ENCODE measurements at places on chromosomes 4 and X. TPM values are rescaled to one million over a fixed set of nuclear protein-coding genes. Genes with fewer than 3 reads are reported as not detected.
A peak's percentile ranks its signal among the peaks of the same experiment; 100 is the strongest.

GRCh38 chrX:70720721-70721120 is 187.8 kb downstream of the TEX11 start:
- no peak for DNase-seq

DNA sequence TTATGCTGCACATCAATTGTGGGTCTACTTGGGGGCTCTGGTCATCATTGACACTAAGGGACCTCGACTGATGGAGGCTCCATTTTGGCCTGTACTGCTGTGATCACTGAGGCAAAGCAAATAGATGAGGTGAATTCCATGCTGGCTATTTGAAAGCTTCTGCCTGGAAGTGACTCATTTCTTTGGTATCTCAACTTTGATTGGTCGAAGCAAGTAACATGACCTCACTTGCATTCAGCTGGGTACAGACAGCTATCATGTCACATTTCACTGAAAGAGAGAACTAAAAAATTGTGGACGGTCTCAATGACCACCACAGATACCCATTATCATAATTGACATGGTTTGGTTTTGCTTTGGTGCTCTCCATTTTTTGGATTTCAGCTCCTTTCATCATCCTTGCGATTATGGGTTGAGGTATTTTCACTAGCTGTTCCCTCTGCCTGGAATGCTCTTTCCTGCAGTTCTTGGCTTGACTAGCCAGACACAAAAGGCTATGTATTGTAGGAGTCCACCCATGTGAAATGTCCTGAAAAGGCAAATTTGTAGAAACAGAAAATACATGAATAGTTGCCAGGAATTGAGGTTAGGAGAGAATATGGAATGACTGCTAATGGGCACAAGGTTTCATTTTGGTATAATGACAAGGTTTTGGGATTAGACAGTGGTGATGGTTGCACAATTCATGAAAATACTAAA is 369.2 kb upstream of the LCORL start:
- no peak for DNase-seq

Gene HMGB2
- 35.2 TPM for total RNA-seq

Gene ITGB1BP2
- total RNA-seq: 104 TPM

DNA sequence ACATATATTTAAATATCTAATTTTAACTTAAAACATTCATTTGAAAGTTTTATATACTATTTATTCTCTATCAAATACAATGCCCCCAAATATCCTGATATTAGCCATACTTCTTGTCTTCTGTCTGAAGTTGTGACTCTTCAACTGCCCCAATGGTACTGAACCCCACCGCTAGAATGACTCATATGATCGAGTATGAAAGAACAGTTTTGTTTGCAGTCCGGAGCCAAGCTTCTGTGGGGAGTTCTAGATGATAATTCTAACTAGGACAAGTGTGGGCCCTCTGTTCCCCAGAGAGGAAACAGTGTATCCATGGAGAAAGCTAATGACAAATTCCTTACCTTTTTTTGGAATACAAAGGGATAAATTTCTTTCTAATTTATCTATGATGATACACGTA is 24.7 kb upstream of the CT47A1 start:
- no peak for DNase-seq

DNA sequence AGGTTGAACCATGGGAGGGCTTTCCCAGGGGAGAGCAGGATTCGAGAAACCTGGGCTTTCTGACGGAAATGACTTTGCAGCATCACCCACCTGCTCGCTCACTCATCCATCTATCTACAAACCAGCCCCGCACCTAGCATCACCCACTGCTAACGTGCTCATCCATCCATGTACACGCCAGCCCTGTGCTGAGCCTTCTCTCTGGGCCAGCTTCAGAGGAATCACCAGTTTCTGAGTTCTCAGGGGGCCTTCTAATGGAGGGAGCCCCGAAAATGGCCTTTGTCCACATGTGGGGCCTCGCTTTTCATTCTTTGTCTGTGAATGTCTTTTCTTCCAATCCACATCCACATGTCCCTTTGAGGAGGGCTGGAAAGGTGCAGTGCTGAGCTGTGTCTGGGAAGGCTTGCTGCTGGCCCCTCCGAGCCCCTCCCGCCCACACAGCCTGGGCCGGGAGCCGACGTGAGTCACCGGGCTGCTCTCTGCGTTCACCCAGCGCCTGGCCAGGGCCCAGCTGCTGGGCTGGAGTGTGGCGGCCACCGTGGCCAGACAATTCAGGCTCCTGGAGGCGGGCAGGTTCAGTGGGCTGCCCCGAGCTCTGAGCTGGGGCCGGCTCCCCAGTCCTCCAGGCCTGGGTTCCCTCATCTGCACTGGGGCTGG is 14.7 kb downstream of the SORCS2 start:
- DNase-seq: peak; percentile 91

Gene PAPSS1
- 7.8 TPM for total RNA-seq

GRCh38 chrX:78643874-78644273 is 15.3 kb downstream of the RTL3 start:
- no peak for DNase-seq

DNA sequence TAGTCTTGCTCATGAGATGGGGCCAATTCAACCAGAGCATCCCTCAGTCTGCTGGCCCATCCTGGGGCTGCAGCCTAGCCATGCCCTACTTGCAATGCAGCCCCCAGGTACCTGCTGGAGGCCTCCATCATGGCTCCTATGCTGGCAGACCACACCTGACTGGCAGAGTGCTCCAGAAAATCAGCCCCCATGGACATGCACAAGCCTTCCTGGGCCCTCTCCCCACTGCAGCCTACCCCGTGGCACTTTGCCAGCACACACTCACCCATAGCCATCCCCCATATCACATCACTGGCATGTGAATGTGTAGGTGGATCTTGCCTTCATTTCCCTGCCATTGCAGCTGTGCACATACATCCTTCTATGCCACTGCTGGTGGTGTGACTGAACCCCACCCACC is 381.8 kb downstream of the UBE2NL start:
- DNase-seq: no peak

GRCh38 chrX:110924871-110925270 is 129.3 kb upstream of the CHRDL1 start:
- no peak for DNase-seq

DNA sequence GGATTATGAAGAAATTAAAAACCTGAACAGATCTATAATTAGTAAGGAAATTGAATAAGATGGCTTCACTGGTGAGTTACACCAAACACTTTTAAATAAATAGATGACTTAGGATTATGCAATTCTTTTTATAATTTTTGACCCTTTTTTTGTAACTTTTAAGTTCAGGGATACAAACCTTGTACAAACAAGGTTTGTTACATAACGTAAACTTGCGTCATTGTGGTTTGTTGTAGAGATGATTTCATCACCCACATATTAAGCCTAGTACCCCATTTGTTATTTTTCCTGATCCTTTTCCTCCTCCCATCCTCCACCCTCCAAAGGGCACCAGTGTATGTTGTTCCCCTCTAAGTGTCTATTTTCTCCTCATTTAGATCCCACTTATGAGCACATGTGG is 75.7 kb downstream of the CPEB2 start:
- DNase-seq: no peak

DNA sequence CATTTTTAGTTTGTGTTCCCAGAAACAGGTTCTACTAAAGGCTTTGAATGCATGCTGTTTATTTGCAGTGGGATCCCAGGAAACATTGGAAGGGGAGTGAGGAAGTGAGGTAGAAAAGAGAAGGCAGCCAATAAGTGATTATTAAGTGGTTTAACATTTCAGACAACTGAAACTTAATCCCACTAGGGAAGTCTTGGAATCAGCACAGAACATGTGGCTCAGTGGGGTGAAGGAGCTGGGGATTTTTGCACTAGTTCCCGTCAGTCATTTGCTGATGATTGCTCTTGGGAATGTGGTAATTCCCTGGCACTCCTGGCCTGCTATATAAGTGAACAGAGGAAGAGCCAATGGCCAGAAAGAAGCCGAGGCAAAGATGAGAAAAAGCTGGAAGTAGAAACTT is 1053.0 kb upstream of the IGFBP7 start:
- DNase-seq: no peak

Gene MMRN1
- 2.3 TPM for total RNA-seq

- no peak for DNase-seq
Measured at GRCh38 chrX:17542123-17542522, 167.1 kb downstream of the NHS start.

GRCh38 chr4:75306506-75306905 is 207.7 kb downstream of the RCHY1 start:
- no peak for DNase-seq

- DNase-seq: no peak
Measured at GRCh38 chr4:83231620-83232076, 53.0 kb downstream of the COQ2 start.

Gene N4BP2
- 3.9 TPM for total RNA-seq

DNA sequence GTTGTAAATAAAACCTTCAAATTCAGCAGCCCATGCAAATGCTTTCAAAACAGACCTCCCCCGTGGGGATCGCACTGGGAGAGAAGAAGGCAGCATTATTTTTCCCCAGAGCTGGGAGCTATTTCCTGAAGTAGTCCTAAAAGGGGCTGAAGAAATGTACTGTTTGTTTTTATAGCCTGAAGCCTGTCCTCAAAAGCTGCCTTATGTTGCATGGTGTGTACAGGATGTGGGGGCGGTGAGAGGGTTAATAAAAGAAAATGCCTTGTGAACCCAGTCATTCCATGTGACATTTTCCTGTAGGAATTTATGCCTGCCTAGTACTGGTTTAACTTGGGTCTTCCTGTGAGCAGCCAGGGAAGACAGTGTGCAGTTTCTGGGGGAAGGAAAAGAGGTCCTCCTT is 144.1 kb downstream of the SOWAHB start:
- DNase-seq: no peak

Gene GAGE12F
- total RNA-seq: not detected

DNA sequence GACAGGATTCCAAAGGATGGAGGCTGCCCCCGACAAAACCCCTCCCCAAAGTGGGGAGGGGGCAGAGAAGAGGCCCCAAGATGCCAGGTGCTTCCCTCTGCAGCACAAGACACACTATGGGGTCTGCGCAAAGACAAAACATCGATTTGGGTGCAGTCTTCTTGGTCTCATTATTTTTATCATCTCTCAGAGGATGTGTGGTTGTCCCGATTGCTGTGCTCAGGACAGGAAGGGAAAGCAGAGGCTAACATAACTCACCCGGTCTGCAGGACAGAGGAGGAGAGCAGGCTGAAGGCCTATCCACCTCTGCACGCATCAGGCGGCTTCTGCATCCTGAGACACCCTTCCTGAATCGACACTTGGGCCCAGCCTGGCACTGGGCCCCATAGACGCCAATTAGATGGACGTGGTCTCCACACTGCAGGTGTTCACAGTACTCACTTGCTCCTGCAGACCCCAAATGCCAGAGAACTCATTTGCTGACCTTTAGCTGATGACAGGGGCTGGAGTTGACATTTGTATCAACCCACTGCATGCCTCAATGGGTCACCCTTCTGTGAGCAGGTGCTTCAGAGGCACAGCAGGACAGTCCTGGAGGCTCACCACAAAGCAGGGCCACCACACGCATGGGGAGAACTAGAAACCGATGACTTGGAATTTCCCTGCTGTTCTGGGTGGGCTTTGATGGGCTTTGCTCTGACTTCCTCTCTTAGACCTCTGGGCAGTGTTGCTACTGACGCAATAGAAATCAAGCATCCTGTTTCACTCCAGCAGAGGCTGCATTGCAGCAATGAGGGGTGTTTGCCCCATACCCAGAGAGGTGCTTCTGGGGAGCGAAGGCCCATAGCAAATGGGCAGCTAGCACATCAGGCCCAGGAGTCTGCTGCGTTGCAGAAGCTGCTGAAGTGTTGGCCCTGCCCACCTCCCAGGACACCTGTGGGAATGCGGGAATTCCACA is 96.3 kb upstream of the ENPP6 start:
- DNase-seq: no peak

GRCh38 chr4:160319868-160320260 is 1217.0 kb downstream of the RAPGEF2 start:
- no peak for DNase-seq

Gene MGST2
- 106 TPM for total RNA-seq

DNA sequence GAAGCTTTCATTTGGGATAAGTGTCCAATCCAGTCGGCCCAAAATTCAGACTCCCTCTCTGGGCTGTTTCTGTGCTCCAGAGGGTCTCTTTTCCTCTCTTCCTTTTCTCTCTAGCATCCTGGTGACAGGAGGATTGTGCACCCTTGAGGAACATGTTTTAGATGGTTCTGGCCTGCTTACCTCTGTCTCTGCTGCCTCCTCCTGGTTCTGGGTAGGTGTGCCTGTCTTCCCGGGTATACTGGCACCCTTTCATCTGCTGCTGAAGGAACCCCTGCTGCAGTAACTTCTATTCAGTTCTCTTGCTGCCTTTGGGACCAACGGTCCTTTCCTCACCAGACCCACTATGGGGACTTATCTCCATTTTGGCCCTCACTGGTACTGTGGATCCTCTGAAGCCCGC is 53.2 kb downstream of the HMGB2 start:
- no peak for DNase-seq

Gene SPANXA2
- not detected for total RNA-seq

GRCh38 chrX:46788902-46789301 is 30.0 kb upstream of the SLC9A7 start:
- no peak for DNase-seq

- no peak for DNase-seq
Measured at GRCh38 chr4:146506272-146506671, 15.5 kb downstream of the SLC10A7 start.

GRCh38 chr4:109972786-109973528 is 60.3 kb downstream of the EGF start:
- DNase-seq: no peak

GRCh38 chr4:141240671-141241070 is 20.0 kb downstream of the ZNF330 start:
- no peak for DNase-seq

DNA sequence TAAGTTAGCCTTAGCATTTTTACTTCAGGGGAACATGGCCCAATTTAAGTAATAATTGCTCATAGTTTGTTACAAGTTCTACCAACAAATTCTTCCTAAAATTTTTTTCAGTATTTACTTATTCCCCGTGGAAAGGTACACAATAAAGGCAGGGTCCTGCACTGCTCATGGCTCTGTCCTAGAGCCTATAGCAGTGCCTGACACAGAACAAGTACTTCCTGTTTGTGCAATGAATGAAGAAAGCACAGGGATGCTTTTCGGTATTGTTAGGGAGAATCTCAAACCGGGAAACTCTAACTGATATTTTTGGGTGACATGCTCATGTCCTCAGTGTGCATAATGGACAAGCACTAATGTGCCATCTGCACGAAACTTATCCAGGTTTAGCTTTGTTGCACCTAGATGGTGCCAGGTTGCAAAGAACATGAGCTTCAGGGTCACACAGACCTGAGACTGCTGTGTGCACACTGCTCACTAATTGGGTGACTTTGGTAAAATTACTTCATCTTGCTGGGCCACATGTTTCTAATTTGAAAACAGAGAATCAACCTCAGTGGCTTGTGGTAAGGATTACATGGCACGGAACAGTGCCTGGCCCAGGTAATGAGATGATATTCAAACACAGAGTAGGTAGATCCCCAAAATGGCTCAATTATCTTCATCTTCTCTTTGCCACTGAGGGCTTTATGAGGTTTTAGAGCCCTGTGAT is 175.8 kb upstream of the NPY2R start:
- DNase-seq: no peak

- DNase-seq: no peak
Measured at GRCh38 chr4:94084155-94084554, 123.5 kb upstream of the SMARCAD1 start.

- no peak for DNase-seq
Measured at GRCh38 chrX:83916525-83916924, 55.6 kb downstream of the CYLC1 start.

GRCh38 chr4:10091531-10092181 is 24.9 kb downstream of the WDR1 start:
- DNase-seq: peak; percentile 40
